ENCODE measurements at places on chromosomes 1 and 21.

DNA sequence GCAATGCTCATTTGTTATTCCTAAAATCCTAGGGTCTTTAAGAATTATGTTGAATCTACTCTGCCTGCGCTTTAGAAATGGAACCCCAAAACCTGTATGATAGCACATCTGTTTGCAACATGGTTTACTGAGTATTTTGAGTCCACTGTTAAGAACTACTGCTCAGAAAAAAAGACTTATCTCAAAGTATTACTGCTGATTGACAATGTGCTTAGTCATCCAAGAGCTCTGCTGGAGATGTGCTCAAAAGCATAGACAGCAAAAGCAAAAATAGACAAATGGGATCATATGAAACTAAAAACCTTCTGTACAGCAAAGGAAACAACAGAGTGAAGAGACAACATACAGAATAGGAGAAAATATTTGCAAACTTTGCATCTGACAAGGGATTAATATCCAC is 107.0 kb downstream of the CTH start:
- no peak for DNase-seq

- DNase-seq, result peak; percentile 99
Measured at GRCh38 chr1:21318714-21319159, 28.5 kb upstream of the ECE1 start.

- DNase-seq, result no peak
Measured at GRCh38 chr1:18707696-18708257, 77.1 kb downstream of the PAX7 start.

- DNase-seq, result no peak
Measured at GRCh38 chr1:19468397-19468956, 16.9 kb downstream of the CAPZB start.

DNA sequence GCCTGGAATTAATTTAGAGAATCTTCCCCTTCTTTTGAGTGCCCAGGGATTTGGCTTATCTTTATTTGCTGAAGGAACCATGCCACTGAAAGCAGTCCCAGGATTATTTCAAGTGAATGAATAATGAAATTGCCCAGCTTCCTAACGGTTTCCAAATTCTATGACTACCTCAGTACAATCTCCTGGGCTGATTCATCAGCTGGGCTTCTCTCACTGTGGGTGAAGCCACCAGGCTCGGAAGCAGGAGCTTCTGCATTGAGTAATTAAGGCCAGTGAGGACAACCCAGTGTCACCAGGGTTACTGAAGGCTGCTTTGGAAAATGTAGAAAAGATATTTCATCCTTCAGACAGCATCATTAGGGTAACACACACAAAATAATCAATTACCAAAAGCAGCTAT is 169.8 kb downstream of the DAB1 start:
- no peak for DNase-seq

DNA sequence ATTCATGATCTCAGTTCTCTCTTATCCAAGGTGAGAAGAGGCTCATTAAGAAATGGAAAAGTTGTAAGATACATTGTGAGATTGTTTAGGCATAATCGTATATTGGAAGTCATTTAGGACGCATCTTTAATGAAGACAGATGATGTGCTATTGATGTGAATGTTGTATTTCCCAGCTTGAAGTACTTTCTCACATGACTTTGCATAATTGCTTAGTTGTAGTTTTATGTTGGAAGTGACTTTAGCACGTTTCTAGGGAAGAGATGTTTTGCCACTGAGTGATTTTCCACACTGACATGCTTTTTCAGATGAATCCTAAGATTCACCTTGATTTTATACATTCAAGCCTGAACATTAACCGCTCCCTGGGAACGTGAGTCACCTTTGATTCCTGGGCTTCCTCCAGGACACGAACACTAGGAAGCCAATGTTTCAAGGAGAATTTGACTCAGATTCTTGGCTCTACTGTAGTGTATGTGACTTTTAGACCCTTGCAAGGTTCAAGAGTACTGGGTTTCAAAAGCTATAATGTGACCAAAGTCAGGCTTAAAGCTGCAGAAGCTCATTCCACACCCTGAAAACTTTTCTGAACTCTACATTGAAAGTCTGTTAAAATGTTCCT is 27.9 kb downstream of the ANGEL2 start:
- DNase-seq, result peak; percentile 17

DNA sequence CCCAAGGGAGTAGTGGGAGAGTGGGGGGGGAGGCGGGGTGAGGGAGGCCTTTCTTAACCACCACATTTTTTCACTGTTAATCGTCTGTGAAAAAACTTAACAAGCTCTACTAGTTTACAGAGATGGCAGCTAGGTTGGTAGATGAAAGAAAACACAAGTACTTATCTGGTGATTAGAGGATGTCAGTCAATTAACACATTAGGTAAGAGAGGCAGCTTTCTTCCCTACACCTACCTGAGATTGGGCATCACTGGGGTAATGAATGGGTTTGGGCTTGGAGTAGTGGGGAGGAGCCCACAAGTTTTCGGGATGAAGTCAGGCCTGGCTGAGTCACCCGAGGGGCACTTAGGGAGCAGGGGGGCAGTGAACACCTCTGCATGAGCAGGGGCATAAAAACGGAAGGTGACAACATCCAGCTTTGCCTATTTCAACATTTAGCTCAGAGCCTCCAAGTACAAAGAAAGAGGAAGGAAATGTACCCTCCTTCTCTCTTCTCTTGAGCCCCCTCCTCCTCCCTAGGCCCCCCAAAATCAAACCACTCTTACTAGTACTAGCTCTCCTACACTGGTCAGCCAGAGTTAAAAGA is 2.5 kb downstream of the LBR start:
- DNase-seq, result peak; percentile 22

DNA sequence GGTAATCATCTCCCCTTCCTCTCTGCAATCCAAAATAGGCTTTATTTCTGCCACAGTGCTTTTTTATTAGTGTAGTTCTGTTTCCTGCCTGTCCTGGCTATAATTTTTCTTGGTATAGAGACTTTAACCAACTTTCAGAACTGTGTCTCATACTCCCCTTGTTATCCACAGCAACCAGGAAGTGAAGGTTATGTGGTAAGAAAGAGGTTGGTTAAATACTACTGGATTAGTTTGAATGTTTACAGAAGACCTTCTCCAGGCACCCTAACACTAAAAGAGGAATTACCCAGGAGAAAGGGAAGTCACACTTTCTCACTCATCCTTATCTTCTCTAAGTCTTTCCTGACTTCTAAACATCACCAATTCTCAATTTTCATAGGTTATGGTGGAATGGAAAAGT is 17.8 kb upstream of the TNFSF4 start:
- DNase-seq, result no peak

DNA sequence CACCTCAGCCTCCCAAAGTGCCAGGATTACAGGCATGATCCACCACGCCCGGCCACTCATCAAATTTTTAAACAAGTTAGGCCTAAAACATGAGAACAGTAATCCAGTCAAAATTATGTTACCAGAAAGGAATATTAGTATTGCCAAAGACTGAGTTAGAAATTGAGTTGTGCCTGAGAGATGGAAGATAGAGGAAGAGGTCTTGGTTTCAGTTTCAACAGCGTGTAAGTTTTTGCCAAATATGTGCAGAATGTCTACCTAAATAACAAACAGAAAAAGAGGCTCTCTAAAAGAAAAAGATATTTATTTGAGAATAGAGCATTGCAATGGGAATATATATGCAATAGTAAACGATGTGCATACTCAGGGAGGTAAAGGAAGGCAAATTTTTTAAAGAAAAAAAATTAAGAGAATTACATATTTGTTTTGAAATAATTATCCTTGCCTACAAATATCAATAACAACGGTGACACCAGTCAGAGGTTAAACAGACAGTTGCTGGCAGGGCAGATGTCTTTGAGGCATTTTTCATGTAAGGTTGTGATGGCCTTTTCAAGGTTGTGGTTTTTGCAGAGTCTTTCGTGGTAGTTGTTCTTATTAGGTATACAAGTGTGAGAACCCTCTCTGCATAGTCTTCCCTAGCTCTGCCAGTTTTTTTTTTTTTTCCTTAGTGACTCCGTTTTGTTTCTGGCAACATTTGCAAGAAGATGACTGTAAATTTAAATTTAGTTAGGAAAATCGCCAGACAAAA is 2.2 kb upstream of the CD1B start:
- no peak for DNase-seq

DNA sequence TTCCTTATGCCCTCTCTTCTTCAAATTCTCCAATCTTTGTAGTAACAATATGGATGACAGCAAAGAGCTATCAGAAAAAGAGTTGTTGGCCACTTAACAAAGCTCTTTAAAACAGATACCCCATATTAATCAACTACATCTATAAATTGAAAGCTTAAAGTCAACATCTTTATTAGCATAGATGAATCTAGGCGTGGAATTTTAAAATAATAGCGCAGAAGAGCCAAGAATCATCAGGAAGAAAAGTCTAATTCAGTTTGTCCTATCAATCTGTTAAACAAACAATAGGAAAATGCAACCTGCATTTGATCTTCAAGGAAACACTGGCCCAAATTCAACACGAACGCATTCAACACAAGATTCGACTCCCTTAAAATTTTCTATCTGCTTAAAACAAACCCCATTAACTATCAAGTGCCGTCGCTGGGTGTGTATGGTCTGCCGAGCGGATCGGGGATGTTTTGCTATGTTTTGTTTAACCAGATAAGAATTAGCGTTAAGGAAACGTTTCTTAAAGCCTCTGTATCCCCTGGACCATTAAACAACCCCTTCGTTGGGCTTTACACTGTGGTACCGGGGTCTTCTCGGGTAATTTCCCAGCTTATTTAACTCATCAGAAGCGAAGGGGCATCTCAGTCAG is 1.0 kb downstream of the LYST start:
- no peak for DNase-seq

Measured in fibroblast of villous mesenchyme (primary cell).